ENCODE measurements at places on chromosomes 13 and 19. TPM values are rescaled to one million over a fixed set of nuclear protein-coding genes. Genes with fewer than 3 reads are reported as not detected.

Gene KLK3
- polyA plus RNA-seq, result not detected

Gene ARHGAP45
- 8.4 TPM for polyA plus RNA-seq

Gene NCR1
- polyA plus RNA-seq, result 0.53 TPM

Gene ASPDH
- 1.4 TPM for polyA plus RNA-seq

Gene SIGLEC12
- not detected for polyA plus RNA-seq
